ENCODE measurements at places on chromosomes 4 and X.

DNA sequence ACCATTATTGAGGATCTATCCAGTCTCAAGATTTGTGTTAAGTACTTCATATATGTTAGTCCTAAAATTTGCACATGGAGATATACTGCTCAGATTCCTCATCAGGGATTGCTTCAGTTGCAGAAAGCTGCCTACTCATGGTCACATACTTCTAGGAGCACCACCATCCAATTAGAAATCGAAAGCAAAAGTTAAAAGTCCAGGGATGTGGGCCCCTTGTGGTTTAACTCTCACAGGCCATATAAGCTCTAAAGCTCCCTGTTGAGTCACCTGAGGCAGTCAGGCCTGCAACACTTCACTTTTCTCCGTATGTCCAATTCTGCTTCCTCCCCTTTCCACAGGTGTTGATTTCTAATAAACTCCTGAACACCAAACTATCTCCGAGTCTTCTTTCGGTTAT, 84.2 kb downstream of the CNOT6L start:
- DNase-seq, result no peak

DNA sequence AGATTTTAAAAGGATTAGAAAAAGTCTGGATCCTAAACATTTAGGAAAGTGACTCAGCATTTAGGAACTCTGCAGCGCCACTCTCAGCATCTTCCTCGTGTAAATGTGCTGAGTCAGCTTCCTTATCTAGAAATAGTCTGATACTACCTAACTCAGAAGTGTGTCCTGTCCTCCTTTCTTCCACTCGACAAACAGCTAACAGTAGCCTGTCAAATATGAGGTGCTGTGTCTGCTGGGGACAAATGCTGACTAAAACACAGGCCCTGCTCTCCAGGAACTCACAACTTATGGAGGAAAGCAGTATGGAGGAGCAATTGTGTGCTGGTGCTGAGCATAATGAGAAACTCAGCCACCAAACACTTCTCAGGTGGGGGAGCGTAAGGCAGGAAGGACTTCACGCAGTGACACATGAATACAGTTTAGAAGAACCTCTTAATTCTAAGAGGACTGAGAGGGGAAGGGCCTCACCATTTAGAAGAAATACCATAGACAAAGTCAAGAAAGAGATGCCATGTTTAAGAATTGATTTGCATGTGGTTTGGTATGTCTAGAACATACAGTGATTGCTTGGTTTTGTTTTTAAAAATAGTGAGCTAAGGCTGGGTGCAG, 125.3 kb downstream of the SOWAHB start:
- DNase-seq, result no peak

DNA sequence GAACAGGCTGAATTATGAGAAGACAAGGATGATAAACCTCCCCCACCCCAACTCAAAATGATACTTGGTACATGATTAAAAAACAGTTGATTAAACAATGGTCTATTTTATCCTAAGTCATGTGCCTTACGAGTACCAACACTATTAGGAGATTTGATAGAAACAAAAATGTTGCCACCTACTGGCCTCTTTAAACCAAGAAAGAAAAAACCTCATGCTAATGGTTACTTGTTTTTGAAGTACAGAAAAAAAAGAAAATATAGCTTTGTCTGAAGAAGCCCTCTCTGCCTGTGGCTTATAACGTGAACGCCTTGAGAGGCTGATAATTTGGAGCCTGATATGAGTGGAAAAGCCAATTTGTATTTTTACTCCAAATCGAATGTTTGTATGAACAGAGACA, 538.2 kb downstream of the DMD start:
- no peak for DNase-seq

- no peak for DNase-seq
Observed at GRCh38 chr4:184792334-184792733, 33.4 kb downstream of the ACSL1 start.

DNA sequence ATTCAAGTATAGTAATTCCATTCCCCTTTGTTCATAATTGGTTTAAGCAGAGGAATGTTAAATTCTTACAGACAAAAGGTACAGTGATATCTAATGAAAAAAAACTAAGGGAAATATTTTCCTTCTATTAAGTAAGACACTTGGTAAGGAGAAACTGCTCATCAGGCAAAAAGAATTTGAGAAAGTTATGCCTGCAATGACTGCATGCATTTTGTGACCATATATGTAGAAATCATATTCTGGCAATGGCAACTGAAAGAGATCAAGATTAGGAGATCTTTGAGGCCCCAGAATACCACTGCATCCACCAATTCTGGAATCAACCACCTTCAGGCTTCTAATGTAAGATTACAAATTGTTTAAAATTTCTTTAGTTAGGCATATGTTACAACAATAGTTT, 364.8 kb downstream of the PCDH10 start:
- DNase-seq, result no peak

- no peak for DNase-seq
Observed at GRCh38 chrX:42720209-42720608, 57.8 kb downstream of the PPP1R2C start.

DNA sequence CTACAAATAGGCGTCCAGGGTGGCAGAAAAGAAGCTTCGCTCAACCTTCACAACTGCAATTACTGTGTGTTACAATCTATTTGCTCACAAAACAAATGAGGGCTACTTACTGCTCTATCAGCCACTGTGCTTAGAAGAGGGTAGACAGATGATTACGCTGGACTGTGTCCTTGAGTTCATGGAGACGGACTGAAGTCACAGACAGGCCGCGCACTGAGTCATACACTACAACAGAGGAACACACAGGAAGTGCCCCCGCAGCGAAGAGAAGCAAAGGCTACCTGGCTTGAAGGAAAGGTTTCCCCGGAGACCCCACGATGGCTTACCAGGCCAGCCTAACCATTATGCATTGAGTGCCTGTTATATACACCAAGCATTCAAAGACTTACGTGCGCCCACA, 25.6 kb downstream of the FAT1 start:
- no peak for DNase-seq
